ENCODE measurements at places on chromosomes 4 and X. TPM values are rescaled to one million over a fixed set of nuclear protein-coding genes. Genes with fewer than 3 reads are reported as not detected.

Gene DOK7
- polyA plus RNA-seq = 2.6 TPM

Gene TMEM47
- polyA plus RNA-seq = not detected

Gene HMGN5
- 1.5 TPM for polyA plus RNA-seq

Gene NCBP2L
- not detected for polyA plus RNA-seq

Gene SPACA5
- polyA plus RNA-seq = not detected

Gene NXF2B
- polyA plus RNA-seq = not detected

Gene DAPP1
- polyA plus RNA-seq = 144 TPM

Gene SRPX
- polyA plus RNA-seq = not detected

Gene RTL5
- polyA plus RNA-seq = not detected

Gene OPHN1
- polyA plus RNA-seq = not detected

Gene CXCL8
- polyA plus RNA-seq = 1.0 TPM

Gene GAGE12E
- not detected for polyA plus RNA-seq

Gene PPEF2
- not detected for polyA plus RNA-seq

Gene CENPVL1
- polyA plus RNA-seq = not detected

Gene FAM133A
- polyA plus RNA-seq = not detected

Gene SLC10A6
- not detected for polyA plus RNA-seq

Gene DCHS2
- 0.08 TPM for polyA plus RNA-seq

Gene PDLIM3
- not detected for polyA plus RNA-seq

Gene SPANXA2
- not detected for polyA plus RNA-seq

Gene ELF4
- 9.8 TPM for polyA plus RNA-seq

Gene TASL
- polyA plus RNA-seq = 39.8 TPM

Gene P2RY8
- 265 TPM for polyA plus RNA-seq

Gene FGF13
- not detected for polyA plus RNA-seq

Gene TCEAL7
- polyA plus RNA-seq = not detected

Gene MID1
- polyA plus RNA-seq = 1.3 TPM

Gene PFKFB1
- polyA plus RNA-seq = not detected

Gene XAGE2
- polyA plus RNA-seq = not detected

Gene ASMT
- polyA plus RNA-seq = not detected

Gene ADH1B
- polyA plus RNA-seq = not detected

Gene FRMPD4
- polyA plus RNA-seq = not detected

Gene PCDH7
- not detected for polyA plus RNA-seq

Measured in naive B cell (primary cell).